T-helper 17 cell (primary cell): ENCODE measurements at places on chromosomes 5 and 9.
A peak's percentile ranks its signal among the peaks of the same experiment; 100 is the strongest.

- no peak overlapping the region for H3K27ac ChIP-seq
- no peaks in the 10 kb centered on the region for H3K36me3 ChIP-seq
- H3K27me3 ChIP-seq, result peaks cover 16% of the 10 kb centered on the region
- DNase-seq, result no peak
Observed at GRCh38 chr5:74995926-74996325, 56.4 kb downstream of the GCNT4 start.

DNA sequence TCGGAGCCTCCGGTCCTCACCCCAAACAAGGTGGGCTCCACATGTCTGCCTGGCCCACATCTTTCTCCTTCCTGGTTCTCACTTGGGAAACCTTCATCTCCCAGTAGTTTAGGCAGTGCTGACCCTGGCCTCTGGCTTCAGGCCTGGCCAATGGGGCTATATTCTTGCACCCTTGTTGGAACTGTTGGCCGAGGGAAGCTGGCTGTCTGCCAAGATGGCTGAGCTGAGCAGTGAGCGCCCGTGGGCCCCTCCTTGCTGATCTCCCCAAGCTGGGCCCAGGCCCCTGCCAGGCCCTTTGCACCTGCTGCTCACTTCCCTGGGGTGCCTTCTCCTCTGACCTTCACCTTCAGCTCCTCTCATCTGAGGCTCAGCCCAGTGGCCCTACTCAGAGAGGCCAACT is 31.3 kb downstream of the TSPAN17 start:
- H3K27me3 ChIP-seq, result peaks cover 72% of the 10 kb centered on the region
- DNase-seq, result no peak
- H3K36me3 ChIP-seq, result peaks cover 12% of the 10 kb centered on the region
- peaks cover 6% of the 10 kb centered on the region for H3K4me1 ChIP-seq
- H3K4me3 ChIP-seq, result no peak overlapping the region

DNA sequence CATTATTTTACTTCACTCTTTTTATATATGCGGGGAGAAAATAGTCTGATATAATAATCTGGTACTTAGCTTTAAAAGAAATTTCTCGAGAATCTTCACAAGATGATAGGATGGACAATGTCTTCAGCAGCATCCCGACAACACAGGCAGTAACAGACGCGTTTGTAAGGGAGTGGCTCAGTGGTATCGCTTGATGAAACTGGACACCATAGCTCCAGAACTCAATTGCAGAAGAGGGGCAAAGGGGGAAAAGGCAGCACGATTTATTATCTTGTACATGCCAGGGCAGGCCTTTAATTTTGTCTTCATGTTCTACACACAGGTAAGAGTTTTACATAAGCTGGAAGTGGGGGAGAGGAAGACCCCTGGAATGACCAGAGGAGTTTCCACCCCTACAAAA is 15.7 kb downstream of the IL4 start:
- peak overlapping the region; percentile 81 for H3K27ac ChIP-seq
- peaks cover 3% of the 10 kb centered on the region for H3K36me3 ChIP-seq
- peaks cover 23% of the 10 kb centered on the region for H3K4me1 ChIP-seq
- peak overlapping the region; percentile 47 for H3K4me3 ChIP-seq

- no peaks in the 10 kb centered on the region for H3K36me3 ChIP-seq
- no peak for DNase-seq
- no peak overlapping the region for H3K4me3 ChIP-seq
- no peak overlapping the region for H3K27ac ChIP-seq
Observed at GRCh38 chr5:124706729-124707361, 39.6 kb downstream of the ZNF608 start.

DNA sequence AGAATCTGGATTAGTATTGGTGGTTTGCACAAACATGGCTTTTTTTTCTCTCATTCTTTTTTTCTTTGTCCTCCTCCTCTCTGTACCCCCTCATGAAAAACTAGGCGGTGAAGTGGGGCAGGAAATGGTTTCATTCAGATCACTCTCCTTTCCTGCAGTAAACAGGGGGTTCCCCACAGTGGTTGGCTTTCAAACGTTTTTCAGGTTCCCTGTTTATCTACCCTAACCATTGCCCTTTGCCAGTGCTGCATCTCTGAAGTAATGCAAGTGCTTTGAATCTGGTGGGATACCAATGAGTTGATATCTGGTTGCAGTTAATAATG is 29.8 kb downstream of the NR4A3 start:
- no peaks in the 10 kb centered on the region for H3K36me3 ChIP-seq
- peak; percentile 13 for DNase-seq
- H3K27me3 ChIP-seq, result no peaks in the 10 kb centered on the region
- peak overlapping the region; percentile 63 for H3K4me3 ChIP-seq
- peaks cover 29% of the 10 kb centered on the region for H3K4me1 ChIP-seq

GRCh38 chr9:37562826-37563225 is 13.4 kb downstream of the FBXO10 start:
- H3K27ac ChIP-seq, result no peak overlapping the region
- H3K27me3 ChIP-seq, result no peaks in the 10 kb centered on the region
- no peak overlapping the region for H3K4me3 ChIP-seq

DNA sequence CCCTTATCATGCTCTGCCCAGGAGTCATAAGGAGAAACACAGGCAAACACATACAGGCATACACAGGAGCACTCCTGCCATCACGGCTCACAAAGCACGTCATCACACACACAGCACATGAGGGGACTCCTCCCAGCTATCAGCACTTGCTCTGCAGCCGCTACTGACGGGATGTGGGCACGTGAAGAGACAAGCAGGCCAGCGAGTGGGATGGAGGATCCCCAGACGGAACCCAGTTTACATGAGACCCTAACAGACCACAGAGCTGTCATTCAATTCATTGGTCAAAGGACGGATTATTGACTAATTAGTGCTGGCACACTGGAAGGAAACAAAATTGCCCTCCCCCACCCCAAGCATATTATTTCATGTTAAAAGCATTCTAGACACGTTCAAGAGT is 53.6 kb downstream of the SEMA4D start:
- DNase-seq, result peak; percentile 37
- no peaks in the 10 kb centered on the region for H3K27me3 ChIP-seq
- peak overlapping the region; percentile 89 for H3K4me3 ChIP-seq
- peaks cover 67% of the 10 kb centered on the region for H3K4me1 ChIP-seq

GRCh38 chr5:127849408-127849807 is 146.2 kb downstream of the CCDC192 start:
- no peaks in the 10 kb centered on the region for H3K4me1 ChIP-seq
- H3K27ac ChIP-seq, result no peak overlapping the region
- H3K4me3 ChIP-seq, result no peak overlapping the region

GRCh38 chr9:91995000-91995655 is 45.1 kb upstream of the ROR2 start:
- H3K4me3 ChIP-seq, result no peak overlapping the region
- peaks cover 51% of the 10 kb centered on the region for H3K27me3 ChIP-seq
- H3K27ac ChIP-seq, result no peak overlapping the region
- no peaks in the 10 kb centered on the region for H3K36me3 ChIP-seq
- no peak for DNase-seq
- H3K4me1 ChIP-seq, result no peaks in the 10 kb centered on the region

DNA sequence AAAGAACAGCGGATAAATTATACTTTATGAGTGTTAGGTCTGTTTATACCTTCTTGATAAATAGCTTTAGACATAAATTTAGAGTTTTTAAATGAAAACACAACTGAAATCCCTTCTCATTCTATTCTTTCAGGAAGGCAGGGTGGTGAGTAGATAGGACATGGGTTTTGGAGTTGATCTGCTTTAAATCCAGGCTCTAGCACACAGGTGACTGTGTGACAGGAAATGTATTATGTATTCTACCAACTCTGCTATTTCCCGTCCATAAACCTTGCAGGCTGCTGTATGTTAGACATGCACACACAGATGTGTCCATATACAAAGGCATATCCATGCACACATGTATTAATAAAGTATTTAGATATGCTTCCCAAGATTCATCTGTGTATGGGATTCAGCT is 19.3 kb upstream of the CARTPT start:
- no peak overlapping the region for H3K4me3 ChIP-seq
- peaks cover 2% of the 10 kb centered on the region for H3K36me3 ChIP-seq
- no peak for DNase-seq
- H3K4me1 ChIP-seq, result peaks cover 3% of the 10 kb centered on the region
- peaks cover 20% of the 10 kb centered on the region for H3K27me3 ChIP-seq

- no peaks in the 10 kb centered on the region for H3K27me3 ChIP-seq
- peak overlapping the region; percentile 96 for H3K27ac ChIP-seq
- peak overlapping the region; percentile 74 for H3K4me3 ChIP-seq
- peaks cover 16% of the 10 kb centered on the region for H3K36me3 ChIP-seq
- DNase-seq, result no peak
Observed at GRCh38 chr5:131396630-131397273, 132.9 kb downstream of the CDC42SE2 start.

DNA sequence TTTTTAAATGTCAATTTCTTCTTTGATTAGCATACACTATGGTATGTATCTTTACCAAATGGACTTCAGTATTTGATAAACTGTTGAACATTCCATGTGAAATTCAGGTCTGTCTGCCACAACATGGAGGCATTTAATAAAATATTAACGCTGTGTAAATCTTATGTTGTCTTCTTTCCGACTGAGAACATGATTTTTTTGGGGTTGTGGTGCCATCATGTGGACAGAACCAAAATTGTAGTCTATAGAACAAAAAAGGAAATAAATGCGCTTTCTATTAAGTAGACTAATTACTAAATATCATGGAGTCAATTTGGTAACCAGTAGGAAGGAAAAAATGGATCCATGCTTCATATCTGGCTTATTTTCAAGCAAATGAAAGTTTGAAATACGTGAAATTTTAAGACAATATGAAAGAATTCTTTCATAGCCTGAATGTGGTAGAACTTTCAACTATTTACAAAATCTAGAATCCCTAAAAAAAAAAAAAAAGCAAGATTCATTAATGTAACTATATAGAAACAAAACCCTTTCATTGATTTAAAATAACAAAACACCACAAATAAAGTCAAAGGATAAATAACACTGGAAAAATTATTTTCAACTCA is 2.8 kb upstream of the PLK2 start:
- DNase-seq, result no peak
- H3K36me3 ChIP-seq, result no peaks in the 10 kb centered on the region
- H3K27ac ChIP-seq, result no peak overlapping the region
- peaks cover 13% of the 10 kb centered on the region for H3K4me1 ChIP-seq

DNA sequence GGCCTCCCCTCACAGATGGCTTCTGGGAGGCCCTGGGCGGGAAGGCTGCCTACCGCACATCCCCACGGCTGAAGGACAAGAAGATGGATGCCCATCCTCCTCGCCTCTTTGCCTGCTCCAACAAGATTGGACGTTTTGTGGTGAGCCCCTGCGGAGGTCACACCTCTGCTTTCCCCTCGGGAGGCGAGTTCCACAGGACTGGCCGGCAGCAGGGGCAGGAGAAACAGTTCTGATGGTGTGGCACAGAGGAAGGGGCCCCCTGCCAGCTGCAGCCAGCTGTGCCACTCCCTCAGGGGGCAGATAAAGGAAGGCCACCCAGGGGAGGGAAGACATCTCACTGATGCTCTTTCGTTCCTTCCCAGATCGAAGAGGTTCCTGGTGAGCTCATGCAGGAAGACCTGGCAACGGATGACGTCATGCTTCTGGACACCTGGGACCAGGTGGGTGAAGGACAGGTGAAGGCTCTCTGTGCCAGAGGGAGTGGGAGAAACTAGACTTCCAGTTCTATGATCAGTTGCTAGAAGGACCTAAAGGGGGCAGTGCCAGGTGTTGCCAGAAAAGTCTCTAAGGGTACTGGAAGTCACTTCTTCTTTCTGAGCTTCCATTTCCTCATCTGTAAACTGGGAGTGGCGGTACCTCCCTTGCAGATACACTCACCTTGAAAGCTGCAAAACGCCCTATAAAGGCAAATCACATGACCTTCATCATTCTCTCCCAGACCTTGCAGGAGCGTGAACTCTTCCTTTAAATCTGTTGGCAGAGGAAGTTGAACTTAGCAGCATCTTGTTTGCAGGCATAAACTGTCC is 41.0 kb downstream of the STOM start:
- DNase-seq, result no peak
- H3K27me3 ChIP-seq, result no peaks in the 10 kb centered on the region
- H3K4me1 ChIP-seq, result no peaks in the 10 kb centered on the region
- peak overlapping the region; percentile 1 for H3K27ac ChIP-seq

DNA sequence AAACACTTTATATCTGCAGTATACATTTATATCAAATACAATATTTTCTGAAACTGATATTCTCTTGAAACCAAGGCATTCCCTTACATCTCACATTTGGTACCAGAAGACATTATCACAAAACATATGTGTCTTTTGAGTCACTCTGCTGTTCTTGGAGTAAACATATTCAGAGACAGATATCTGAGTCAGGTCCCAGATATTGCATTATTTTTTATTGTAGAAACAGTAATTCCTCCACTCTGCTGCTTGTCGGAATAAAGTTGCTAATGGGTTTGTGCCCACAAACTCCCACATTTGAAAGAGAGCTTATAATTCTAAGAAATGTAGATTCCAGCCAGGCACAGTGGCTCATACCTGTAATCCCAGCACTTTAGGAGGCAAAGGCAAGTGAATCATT is 261.1 kb upstream of the DAPK1 start:
- no peak for DNase-seq
- peaks cover 8% of the 10 kb centered on the region for H3K27me3 ChIP-seq
- no peaks in the 10 kb centered on the region for H3K4me1 ChIP-seq
- H3K27ac ChIP-seq, result no peak overlapping the region
- no peak overlapping the region for H3K4me3 ChIP-seq

GRCh38 chr9:94984891-94985476 is 258.5 kb downstream of the AOPEP start:
- no peak overlapping the region for H3K4me3 ChIP-seq
- no peak overlapping the region for H3K27ac ChIP-seq
- H3K27me3 ChIP-seq, result no peaks in the 10 kb centered on the region
- H3K36me3 ChIP-seq, result peaks cover 3% of the 10 kb centered on the region
- peaks cover 5% of the 10 kb centered on the region for H3K4me1 ChIP-seq

DNA sequence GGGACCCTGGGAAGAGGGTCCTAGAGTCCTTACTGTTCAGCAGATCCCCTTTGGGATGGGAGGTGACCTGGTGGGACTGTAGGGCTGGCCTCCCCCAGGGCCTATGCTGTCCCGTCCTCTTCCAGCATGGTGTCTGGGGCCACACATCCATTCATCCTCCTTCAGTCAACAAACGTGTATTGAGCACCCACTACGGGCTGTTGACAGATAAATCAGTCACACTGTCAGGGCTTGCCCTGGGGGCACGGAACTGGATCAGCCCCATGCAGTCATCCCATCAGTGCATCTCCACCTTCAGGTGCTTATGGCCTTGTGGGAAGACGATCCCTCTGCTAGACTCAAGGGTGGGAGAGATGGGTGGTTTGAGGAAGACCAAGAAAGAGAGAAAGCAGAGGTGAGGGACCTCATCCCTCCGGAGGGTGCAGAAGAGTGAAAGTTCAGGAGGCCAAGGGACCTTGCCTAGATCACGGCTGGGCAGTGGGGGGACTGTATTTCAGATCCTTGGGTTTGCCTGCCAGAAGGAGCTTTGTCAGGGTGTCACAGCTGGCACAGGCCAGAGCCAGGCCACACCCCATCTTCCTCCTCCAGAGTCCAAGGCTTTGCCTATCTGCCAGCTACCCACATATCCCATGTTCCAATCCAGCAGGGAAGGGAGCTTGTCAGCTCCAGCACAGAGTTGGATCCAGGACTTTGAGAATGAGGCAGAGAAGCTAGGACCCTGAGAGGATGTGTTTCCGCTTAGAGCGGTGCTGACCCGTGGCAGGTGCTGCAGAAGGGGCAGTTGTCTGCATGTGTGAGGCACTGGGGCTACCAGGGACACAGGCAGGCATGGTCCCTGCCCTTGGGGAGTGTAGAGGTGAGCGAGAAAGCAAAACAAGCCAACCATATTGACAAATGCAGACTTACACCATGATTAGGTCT is 30.5 kb downstream of the COL27A1 start:
- no peak overlapping the region for H3K27ac ChIP-seq
- no peak for DNase-seq
- H3K36me3 ChIP-seq, result no peaks in the 10 kb centered on the region
- H3K4me1 ChIP-seq, result no peaks in the 10 kb centered on the region
- H3K27me3 ChIP-seq, result peaks cover 10% of the 10 kb centered on the region
